ENCODE measurements at places on chromosomes 3 and 15.
A peak's percentile ranks its signal among the peaks of the same experiment; 100 is the strongest.

DNA sequence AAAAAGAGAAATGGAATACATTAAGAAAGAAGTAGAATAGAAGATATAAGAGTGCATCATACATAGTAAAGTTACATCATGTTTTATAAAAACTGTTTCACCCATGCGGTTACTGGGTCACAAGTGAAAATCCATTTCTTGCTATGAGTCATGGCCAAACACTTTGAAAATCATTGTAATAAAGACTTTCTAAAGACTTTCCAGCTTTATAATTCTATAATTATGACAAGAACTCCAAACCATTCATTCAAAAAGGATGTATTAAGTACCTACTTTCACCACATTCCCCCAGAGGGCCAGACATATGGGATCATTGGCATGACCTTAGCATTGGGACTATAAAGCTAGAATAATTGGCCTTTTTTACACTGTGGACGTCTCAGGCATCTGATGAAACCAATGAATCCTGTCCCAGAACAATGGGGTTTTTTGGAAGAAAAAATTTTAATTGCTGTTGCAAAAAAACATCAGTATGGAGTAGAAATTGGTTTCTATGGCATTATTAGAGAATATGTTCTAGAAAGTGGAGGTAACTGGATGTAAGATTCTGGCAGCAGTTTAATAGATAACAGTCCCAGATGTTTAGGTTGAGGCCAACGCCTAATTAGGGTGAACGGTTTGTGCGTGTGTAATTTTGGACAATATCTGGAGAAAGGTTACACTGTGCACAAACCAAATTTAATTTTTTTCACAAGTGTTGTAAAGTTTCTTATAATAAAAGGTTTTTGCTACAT is 3.3 kb upstream of the SKIC8 start:
- no peak for DNase-seq
- peaks cover 49% of the 10 kb centered on the region for H3K4me1 ChIP-seq
- H3K36me3 ChIP-seq: peaks cover 5% of the 10 kb centered on the region
- H3K4me3 ChIP-seq: no peak overlapping the region
- no peaks in the 10 kb centered on the region for H3K27me3 ChIP-seq

- H3K36me3 ChIP-seq: no peaks in the 10 kb centered on the region
- DNase-seq: no peak
- H3K27me3 ChIP-seq: no peaks in the 10 kb centered on the region
- peaks cover 2% of the 10 kb centered on the region for H3K4me1 ChIP-seq
Observed at GRCh38 chr3:125381743-125382142, 6.6 kb upstream of the ZNF148 start.

- no peak overlapping the region for H3K4me3 ChIP-seq
- no peak for DNase-seq
- no peak overlapping the region for H3K27ac ChIP-seq
- H3K4me1 ChIP-seq: no peaks in the 10 kb centered on the region
- H3K27me3 ChIP-seq: no peaks in the 10 kb centered on the region
Observed at GRCh38 chr3:127260416-127260815, 27.4 kb downstream of the PRR20G start.

DNA sequence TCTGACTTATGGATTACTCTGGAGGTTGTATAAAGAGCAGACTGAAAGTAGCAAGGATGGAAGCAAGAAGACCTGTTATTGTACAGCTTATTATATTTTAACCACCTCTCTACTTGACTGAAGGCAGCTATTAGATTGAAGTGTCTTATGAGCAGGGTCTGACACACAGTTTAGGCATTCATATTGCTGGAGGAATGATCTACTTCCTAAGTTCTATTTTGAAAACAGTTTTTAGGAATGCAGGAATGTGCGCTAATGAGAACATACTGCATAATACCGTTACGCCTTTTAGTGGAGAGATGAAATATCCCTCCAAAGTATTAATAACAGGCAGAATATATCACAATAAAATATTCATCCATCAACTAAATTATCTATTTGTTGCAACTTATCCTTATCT is 193.3 kb downstream of the ISL2 start:
- H3K4me1 ChIP-seq: no peaks in the 10 kb centered on the region
- no peaks in the 10 kb centered on the region for H3K27me3 ChIP-seq
- H3K36me3 ChIP-seq: no peaks in the 10 kb centered on the region
- H3K4me3 ChIP-seq: no peak overlapping the region
- H3K27ac ChIP-seq: no peak overlapping the region

GRCh38 chr3:65854606-65855304 is 184.0 kb downstream of the MAGI1 start:
- no peak overlapping the region for H3K27ac ChIP-seq
- H3K4me1 ChIP-seq: no peaks in the 10 kb centered on the region
- no peak for DNase-seq
- H3K36me3 ChIP-seq: no peaks in the 10 kb centered on the region
- no peak overlapping the region for H3K4me3 ChIP-seq

DNA sequence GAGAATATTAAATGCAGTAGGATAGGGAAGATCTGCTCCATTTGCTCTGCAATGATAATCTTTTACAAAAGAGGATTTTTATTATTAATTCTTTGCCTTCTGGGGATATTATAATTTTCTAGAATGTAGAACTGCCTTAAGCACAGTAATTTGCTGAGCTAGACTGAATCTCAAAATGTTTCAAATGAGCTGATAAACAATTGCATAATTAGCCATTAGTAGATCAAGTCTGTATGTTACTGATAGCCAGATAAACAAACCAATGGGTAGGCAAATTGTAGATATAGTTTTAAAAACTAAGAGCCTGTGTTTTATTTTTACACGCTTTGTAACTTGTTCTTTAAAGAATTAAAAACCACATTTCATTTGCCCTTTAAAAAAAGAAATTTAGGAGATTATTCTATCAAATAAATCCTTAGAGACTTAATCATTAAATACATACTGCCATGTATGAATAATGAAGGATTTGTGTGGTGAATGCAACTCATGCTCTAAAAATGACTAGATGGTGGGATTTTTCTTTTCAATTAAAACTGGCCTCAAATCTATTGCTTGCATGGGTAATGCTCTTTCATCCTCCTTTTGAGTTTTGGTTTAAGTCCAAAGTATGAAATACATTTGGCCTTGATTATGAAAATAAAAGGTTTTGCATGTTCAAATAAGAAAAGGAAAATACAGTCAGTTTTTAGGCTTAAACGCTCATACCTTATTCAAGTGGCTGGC is 32.6 kb upstream of the NANOGP8 start:
- no peaks in the 10 kb centered on the region for H3K4me1 ChIP-seq
- no peaks in the 10 kb centered on the region for H3K36me3 ChIP-seq
- H3K27me3 ChIP-seq: no peaks in the 10 kb centered on the region

GRCh38 chr15:45702041-45702440 is 67.2 kb downstream of the SQOR start:
- no peaks in the 10 kb centered on the region for H3K27me3 ChIP-seq
- H3K36me3 ChIP-seq: no peaks in the 10 kb centered on the region
- H3K4me3 ChIP-seq: no peak overlapping the region
- no peak for DNase-seq

DNA sequence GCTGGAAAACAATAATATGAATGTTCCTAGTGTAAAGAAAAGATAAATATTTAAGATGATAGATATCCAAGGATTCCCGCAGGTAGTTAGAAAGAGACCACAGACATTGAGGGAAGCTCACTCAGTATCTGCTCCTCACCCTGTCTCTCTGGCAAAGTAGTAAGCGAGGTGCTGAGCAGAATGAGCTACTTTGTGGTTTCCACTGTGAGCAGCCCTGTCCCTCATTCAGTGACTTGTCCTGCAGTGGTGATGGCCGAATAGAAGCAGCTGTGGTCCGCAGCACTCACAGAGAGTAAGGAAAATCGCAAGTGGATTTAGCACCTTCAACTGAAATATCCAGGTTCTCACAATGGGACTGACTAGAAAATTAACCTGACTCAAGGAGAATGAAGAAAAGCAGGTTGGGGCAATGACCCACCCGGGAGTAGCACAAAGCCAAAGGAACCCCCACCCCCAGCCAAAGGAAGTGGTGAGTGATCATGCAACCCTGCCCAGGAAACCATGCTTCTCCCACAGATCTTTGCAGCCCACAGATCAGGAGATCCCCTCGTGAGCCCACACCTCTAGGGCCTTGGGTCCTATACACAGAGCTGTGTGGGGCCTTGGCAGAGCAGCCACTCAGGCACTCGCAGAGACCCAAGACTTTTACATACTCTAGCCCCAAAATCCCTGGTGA is 21.8 kb upstream of the SLC25A38 start:
- H3K4me3 ChIP-seq: no peak overlapping the region
- H3K27ac ChIP-seq: no peak overlapping the region
- DNase-seq: no peak
- peaks cover 11% of the 10 kb centered on the region for H3K4me1 ChIP-seq

DNA sequence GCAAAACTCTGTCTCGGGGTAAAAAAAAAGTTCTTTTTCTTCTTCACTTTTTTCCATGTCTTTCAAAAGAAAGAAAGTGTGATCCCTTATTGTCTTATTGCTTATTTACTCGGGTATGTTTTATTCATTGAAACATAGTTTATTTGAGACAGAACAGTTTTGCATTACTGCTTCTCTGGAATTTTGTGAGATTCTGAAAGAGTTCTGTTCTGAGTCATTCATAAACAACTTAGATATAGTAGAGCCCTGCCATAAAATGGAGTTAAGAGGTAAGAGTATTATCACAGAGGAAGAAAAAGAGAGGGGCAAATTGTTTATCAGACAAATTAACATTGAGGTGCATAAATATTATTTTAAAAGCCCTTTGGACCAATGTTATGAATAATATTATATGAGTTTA is 522.2 kb downstream of the ROBO2 start:
- no peaks in the 10 kb centered on the region for H3K27me3 ChIP-seq
- DNase-seq: no peak
- H3K27ac ChIP-seq: no peak overlapping the region
- H3K4me3 ChIP-seq: no peak overlapping the region
- H3K36me3 ChIP-seq: no peaks in the 10 kb centered on the region

DNA sequence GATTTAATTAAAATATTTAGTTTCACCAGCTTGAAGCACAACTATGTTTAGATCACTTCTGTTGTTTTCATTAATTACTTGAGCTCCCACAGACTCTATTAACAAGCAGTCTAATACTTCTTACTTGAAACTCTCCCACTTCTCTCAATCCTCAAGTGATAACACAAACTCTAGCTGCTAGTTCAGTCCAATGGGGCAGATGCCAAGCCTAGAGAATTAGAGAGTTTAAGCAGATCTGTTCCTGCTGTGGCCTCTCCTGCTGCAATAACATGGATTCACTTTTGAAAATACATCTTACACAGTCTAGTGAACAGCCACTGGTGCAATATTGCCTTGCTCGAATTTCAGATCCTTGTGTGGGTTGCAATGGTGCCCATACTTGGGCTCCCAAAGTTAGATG is 566.4 kb upstream of the SGO1 start:
- no peaks in the 10 kb centered on the region for H3K27me3 ChIP-seq
- no peak overlapping the region for H3K4me3 ChIP-seq
- H3K36me3 ChIP-seq: no peaks in the 10 kb centered on the region
- DNase-seq: no peak

- no peak overlapping the region for H3K4me3 ChIP-seq
- H3K36me3 ChIP-seq: no peaks in the 10 kb centered on the region
- no peaks in the 10 kb centered on the region for H3K27me3 ChIP-seq
Observed at GRCh38 chr3:132343018-132343612, 25.9 kb downstream of the ACP3 start.

DNA sequence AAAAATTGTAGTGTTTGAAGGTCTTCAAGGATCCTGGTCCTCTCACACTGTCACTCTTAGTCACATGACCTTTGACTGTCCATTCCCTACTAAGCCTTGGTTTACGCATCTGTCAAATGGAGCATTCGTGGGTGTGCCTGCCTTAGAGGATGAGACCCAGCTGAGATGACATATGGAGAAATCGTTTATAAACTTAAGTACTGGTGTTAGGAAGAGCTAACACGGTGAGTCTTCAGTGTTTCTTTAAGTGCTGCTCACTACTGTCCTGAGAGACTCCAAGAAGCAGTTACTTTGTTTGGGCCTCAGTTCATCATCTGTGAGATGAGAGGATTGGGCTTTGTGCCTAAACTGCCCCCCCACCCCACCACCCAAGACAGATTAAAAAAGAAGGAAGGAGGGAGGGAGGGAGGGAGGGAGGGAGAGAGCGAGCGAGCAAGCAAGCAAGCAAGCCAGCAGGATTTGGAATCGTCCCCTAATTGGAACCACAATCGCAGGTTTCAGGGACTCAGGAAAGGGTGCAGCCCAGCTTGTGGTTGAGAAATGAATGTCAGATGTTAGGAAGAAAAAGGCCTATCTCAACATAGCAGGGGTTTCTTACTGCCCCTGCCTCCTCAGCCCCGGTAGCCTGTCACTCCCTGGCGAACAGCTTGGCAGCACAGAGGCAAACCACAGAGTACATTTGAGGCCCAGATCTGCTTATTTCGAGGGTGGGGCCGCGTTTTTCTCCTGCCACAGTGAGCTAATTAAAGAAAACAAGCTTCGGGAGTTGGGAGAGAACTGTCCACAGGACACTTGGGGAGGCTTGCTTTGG is 32.7 kb downstream of the SMAD3 start:
- peak; percentile 68 for DNase-seq
- H3K27me3 ChIP-seq: no peaks in the 10 kb centered on the region
- H3K27ac ChIP-seq: peak overlapping the region; percentile 81
- no peak overlapping the region for H3K4me3 ChIP-seq

DNA sequence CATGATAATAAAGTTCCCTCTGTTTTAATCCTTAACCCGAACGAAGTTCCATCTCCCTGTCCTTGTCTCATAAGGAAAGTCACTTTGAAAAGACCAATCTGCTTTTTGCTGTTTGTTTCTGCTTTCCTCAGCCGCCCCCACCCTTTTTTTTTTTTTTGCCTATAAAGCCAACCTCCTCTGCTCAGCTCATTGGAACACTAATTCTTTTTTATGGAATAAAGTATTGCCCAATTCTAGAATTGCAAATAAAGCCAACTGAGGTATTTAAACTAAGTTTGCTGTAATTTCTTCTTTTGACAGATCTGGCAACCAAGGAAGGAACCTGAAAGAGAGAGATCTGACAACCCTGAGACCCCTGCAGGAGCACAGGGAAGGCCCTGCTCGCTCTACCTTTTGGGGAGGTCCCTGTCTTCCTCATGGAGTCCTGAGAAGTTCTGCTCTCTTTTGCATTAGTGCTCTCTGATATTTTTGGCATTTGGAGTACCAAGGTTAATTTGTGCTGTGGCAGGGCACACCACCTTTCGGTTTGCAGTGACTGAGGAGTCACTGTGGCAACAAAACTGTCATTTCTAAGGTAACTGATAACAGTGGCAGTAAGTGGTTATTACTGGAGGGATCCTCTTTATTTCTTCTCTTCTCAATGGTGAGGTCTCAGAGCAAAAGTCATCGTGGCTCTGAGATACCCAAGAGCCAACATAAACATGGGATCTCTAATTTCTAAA is 35.2 kb upstream of the TRPM1 start:
- no peaks in the 10 kb centered on the region for H3K4me1 ChIP-seq
- DNase-seq: no peak
- no peak overlapping the region for H3K4me3 ChIP-seq
- 0 out of 3 replicates have a peak, but pooled peaks cover 2% of the 10 kb centered on the region for H3K27me3 ChIP-seq
- H3K36me3 ChIP-seq: no peaks in the 10 kb centered on the region

DNA sequence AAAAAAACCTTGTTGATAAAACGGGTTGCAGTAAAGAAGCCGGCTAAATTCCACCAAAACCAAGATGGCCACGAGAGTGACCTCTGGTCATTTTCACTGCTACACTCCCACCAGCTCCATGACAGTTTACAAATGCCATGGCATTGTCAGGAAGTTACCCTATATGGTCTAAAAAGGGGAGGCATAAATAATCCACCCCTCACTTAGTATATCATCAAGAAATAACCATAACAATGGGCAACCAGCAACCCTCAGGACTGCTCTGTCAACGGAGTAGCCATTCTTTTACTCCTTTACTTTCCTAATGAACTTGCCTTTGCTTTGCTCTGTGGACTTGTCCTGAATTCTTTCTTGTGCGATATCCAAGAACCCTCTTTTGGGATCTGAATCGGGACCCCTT is 14.4 kb upstream of the CDC25A start:
- no peaks in the 10 kb centered on the region for H3K36me3 ChIP-seq
- no peak for DNase-seq
- no peak overlapping the region for H3K4me3 ChIP-seq
- peaks cover 3% of the 10 kb centered on the region for H3K4me1 ChIP-seq

All from K562 (cell line).